GM23248 (cell line): ENCODE measurements at places on chromosomes 12 and 14. TPM values are rescaled to one million over a fixed set of nuclear protein-coding genes. Genes with fewer than 3 reads are reported as not detected.

GRCh38 chr12:93223440-93224426 is 154.0 kb upstream of the NUDT4 start:
- 0 out of 2 replicates have a peak, but pooled peaks cover 3% of the 10 kb centered on the region for H3K4me1 ChIP-seq
- no peak overlapping the region for H3K27ac ChIP-seq
- peak; percentile 62 for DNase-seq
- no peaks in the 10 kb centered on the region for H3K27me3 ChIP-seq
- H3K36me3 ChIP-seq = no peaks in the 10 kb centered on the region

DNA sequence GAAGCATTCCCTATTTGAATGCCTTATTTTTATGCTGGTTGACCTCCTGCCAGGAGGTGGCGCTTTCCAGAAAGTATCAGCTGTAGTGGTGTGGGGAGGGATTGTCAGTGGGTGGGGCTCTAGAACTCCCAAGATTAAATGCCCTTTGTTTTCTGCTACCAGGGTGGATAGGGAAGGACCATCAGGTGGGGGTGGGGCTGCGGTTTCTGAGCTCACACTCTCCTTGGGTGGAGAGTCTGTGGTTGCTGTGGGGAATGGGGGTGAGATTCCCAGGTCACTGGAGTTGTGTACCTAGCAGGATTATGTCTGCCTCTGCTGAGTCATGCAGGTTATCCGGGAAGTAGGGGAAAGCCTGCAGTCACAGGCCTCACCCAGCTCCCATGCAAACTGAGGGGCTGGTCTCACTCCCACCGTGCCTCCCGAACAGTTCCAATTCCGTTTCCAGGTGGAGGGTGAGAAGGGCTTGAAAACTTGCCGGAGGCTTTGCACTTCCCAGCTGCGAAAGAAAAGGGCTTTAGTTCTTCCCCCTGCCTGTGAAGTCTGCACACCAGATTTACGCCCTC is 68.3 kb downstream of the ALG10B start:
- H3K27ac ChIP-seq = no peak overlapping the region
- no peak for DNase-seq
- no peaks in the 10 kb centered on the region for H3K36me3 ChIP-seq
- H3K4me1 ChIP-seq = no peaks in the 10 kb centered on the region

- DNase-seq = no peak
- H3K4me1 ChIP-seq = peaks cover 3% of the 10 kb centered on the region; the same call in 1 of the 2 replicates
- H3K4me3 ChIP-seq = no peak overlapping the region
- H3K36me3 ChIP-seq = no peaks in the 10 kb centered on the region
- H3K27ac ChIP-seq = no peak overlapping the region
Observed at GRCh38 chr12:115936997-115937916, 340.2 kb downstream of the MED13L start.

Gene RASSF8
- total RNA-seq = 80.1 and 108 TPM in 2 replicates

DNA sequence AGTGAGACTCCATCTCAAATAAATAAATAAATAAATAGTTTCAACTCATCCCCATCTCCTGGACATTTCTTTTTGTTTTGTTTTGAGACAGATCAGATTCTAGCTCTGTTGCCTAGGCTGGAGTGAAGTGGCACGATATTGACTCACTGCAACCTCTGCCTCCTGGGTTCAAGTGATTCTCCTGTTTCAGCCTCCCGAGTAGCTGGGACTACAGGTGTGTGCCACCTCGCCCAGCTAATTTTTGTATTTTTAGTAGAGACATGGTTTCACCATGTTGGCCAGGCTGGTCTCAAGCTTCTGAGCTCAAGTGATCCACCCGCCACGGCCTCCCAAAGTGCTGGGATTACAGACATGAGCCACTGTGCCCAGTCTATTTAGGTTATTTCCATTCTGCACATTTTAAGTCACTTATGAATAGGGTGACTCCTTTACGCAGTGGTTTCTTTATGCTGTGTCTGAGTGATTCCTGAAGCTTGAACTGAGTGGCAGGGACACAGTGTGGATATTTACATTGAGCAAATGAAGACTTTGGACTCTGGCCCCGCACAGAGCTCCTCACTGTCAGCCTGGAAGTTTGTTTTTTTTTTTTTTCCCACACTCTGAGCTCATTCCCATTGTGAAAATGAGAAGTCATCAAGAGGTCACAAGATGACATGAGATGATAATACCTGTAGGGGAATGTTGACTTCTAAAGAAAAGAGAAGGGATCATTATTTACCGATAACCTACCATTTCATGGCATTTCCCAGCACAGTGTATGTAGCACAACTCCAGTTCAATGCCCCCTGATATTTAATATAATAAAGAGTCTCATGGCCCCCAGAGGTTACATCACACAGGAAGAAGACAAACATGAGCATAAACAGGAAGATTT is 72.6 kb downstream of the TBX3 start:
- peaks cover under 1% of the 10 kb centered on the region; the same call in 1 of the 2 replicates for H3K27me3 ChIP-seq
- no peak overlapping the region for H3K4me3 ChIP-seq
- no peak overlapping the region for H3K27ac ChIP-seq
- H3K4me1 ChIP-seq = no peaks in the 10 kb centered on the region
- no peaks in the 10 kb centered on the region for H3K36me3 ChIP-seq

Gene PLEKHH1
- total RNA-seq = under 0.01 TPM in 1 of 2 replicates, not detected in the other

Gene HHIPL1
- 11.3 and 19.2 TPM in 2 replicates for total RNA-seq

GRCh38 chr12:89597210-89597609 is 71.4 kb upstream of the POC1B start:
- H3K27ac ChIP-seq = no peak overlapping the region
- DNase-seq = no peak
- H3K4me3 ChIP-seq = no peak overlapping the region
- H3K36me3 ChIP-seq = peaks cover 22% of the 10 kb centered on the region
